ENCODE measurements at places on chromosomes 13 and 19. TPM values are rescaled to one million over a fixed set of nuclear protein-coding genes. Genes with fewer than 3 reads are reported as not detected.

Gene U2AF2
- total RNA-seq = 167 TPM

Gene SLC1A6
- not detected for total RNA-seq

Gene CLEC4M
- total RNA-seq = not detected

Gene SIGLEC12
- 0.46 TPM for total RNA-seq

Gene STK24
- 204 TPM for total RNA-seq

Gene TPTE2
- not detected for total RNA-seq

Gene ZNF44
- 18.4 TPM for total RNA-seq

Data from left colon (tissue), 2 donors.